ENCODE measurements at places on chromosomes 1 and 21. TPM values are rescaled to one million over a fixed set of nuclear protein-coding genes. Genes with fewer than 3 reads are reported as not detected.

DNA sequence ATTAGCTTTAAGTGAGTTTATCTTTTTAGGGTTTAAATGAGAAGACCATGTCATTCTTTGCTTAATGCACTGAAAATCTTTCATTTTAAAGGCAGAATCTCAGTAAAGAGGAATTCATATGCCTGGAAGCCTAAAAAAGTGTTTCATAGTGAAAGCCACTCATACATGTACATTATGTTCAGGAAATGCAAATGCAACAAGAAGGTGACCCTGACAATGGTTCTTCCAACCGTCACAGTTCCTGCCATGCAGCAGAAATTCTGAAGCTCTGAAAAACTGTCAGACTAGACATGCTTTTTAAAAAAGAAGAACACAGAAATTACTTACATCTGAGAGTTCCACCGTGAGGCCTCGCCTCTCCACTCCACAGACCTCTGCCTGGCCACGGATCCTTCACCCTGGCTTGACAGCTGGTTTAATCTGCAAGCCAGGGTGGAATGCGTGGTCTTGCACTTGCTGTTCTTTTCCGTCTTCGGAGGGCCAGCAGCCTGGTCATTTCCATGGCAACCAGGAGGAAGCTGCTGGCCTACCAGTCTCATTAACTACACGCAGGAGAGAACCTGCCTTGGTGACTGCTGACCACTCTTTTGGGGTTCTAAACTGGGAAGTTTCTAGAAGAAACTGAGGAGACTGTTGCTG, 41.8 kb upstream of the PAXBP1 start:
- DNase-seq = no peak

DNA sequence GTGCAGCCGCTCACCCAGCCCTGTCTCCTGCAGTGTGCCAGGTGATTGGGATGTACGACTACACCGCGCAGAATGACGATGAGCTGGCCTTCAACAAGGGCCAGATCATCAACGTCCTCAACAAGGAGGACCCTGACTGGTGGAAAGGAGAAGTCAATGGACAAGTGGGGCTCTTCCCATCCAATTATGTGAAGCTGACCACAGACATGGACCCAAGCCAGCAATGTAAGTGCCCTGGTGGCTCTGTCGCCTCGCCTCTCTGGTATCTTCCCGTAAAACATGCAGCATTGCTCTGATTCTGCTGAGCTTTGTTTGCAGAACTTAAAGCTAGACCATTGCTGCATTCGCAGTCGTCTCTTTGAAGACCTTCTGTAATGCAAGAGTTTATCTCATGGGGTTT, 79.2 kb downstream of the ATP5PO start:
- no peak for DNase-seq

- DNase-seq = no peak
These were observed 24.9 kb upstream of the TADA1 start for GRCh38 chr1:166900987-166901386.

DNA sequence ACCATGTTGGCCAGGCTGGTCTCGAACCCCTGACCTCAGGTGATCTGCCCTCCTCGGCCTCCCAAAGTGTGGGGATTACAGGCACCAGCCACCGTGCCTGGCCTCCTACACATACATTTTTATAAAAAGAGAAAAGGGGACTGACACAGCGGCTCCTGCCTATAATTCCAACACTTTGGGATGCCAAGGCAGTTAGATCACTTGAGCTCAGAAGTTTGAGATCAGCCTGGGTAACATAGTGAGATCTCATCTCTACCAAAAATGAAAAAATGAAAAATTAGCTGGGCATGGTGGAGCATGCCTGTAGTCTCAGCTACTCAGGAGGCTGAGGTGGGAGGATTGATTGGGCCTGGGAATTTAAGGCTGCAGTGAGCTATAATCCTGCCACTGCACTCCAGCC, 23.4 kb downstream of the ZNF281 start:
- DNase-seq = no peak

DNA sequence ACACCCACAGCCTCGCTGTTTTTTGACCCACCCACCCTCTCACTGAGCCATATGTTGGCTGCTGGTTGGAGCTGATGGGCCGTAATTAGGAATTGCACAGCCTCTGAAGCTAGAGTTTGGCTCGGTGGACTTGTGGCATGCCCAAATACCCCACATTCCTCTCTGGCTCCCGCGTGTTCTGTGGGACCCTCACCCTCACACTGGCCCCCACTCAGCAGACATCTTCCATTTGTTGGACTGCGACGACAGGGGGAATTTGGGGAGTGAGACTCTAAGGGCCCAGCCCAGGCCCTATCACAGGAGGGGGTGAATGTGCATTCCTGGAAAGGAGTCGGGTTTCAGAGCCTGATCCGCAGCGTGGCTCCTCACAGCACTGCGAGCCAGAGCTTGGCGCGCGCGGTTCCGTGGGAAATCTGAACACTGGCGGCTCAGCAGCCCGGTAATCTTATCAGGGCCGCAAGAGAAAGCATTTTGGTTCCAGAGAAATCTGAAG, 5.2 kb downstream of the RCSD1 start:
- peak; percentile 67 for DNase-seq

DNA sequence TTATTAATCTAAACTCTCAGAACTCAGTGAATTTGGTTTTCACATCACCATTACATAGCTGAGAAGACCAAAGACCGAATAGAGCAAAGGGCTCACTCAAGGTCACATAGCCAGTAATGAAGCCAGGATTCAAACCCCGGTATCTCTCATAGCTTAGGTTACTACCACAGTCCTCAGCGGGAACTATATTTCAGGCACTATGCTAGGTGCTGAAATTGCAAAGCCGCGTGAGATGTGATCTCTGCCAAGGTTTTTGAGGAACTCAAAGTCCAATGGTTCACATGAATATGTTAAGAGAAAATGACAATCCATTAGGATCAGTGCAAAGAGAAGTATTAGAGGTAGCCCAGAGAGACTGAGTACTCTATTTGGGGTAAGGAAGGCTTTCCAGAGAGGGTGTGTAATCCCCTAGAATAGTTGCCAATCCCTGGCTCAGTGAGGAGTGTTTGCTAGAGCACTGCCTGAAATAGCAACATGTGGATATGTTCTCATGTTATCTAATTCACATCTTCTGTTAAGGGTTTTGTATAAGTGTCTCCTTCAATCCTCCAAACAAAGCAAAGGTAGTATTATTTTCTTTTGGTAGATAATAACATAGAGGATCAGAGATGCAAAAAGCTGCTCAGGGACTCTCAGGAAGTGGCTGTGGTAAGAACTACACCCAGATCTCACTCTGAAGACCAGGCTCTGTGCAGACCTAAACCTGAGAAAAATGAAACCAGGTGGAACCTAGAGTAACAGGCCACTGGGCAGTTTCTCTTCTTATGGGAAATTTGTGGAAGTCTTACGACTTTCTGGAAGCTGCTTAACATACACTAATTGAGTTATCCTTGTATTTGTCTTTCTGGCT, 93.1 kb upstream of the C8B start:
- DNase-seq = no peak

HORMAD1 gene
- total RNA-seq = 1.2 TPM

DNA sequence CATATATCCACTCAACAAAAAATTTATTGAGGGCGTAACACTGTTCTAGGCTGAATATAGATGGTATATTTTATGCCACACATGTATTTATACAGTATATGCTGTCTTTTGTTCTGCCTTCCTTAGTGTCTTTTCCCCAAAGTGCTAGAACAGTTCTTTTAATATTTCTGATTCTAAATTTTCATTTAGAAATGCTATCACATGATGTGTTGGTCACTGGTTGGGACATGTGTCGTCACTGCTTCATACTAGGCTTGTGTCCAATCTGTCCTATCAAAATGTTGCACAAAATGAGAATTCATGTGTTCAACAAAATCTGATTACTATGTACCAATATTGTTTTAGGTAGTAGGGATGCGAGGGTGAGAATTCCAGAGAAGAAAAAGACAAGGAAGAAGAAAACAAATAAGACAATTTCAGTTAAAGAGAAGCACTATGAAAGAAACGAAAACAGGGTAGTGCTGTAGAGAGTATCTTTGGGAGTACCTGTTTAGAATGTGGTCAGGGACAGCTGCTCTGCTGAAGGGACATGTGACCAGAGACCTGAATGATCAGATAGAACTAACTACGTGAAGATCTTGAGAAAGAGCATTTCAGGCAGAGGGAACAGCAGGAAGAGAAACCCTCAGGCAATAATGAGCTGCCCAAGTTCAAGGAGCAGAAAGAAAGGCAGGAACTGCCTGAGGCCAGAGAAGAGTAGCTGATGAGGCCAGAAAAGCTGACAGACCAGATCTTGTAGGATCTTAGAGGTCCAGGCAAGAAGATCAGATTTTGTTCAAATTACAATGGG, 1.3 kb downstream of the KMO start:
- no peak for DNase-seq

- DNase-seq = no peak
These were observed 234.1 kb upstream of the VAMP3 start for GRCh38 chr1:7536891-7537591.

DNA sequence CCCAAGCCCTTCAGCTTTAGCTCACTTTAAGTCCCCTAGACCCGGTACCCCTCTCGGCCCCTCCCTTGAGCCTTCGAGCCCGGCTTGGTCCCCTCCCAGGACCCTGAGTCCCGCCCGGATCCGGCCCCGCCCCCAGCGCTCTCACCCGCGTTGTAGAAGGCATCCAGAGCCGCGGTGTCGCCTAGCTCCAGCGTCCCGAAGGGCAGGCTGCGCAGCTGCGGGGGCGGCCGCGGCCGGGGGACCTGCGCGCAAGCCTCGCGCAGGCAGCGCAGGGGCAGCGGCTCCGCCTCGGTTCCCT, 699 bp downstream of the MAP3K6 start:
- DNase-seq = peak; percentile 90

PDE9A gene
- total RNA-seq = 17.0 TPM

GRCh38 chr1:155691992-155692528, 3.2 kb downstream of the DAP3 start:
- DNase-seq = no peak

ACBD6 gene
- total RNA-seq = 53.3 TPM

OLIG2 gene
- 1.1 TPM for total RNA-seq

Data from lung (tissue), 17 donors.